HT-29 (cell line): ENCODE measurements at places on chromosomes 4 and X. TPM values are rescaled to one million over a fixed set of nuclear protein-coding genes. Genes with fewer than 3 reads are reported as not detected.

UGT8 gene
- total RNA-seq = 36.0 and 36.2 TPM in 2 replicates

GRCh38 chr4:146465628-146466027 lies 56.1 kb downstream of the SLC10A7 start:
- no peak for DNase-seq

GRCh38 chr4:38157592-38157991 lies 197.4 kb downstream of the PTTG2 start:
- DNase-seq = no peak

DNA sequence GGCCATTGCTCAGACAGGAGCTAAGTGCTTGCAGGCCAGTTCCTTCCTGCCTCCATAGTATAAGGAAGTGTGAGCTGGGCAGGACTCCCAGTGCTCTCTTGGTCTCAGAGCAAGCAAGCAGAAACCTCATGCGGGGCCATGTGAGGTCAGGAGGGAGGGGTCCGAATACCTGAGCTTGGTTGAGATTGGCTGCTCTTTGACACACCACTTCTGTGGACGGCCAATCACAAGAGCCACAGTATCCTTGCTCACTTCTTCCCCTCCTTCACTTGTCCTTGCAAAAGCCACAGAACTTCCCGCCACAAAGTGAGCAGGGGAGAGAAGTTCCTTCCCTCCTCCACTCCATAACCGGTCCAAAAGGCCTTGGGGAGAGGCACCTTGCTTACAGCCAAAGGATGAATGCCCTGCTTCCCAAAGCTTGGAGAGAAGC lies 56.7 kb downstream of the PRPS1 start:
- DNase-seq = peak; percentile 59

GRCh38 chr4:137422666-137423065 lies 109.6 kb downstream of the PCDH18 start:
- no peak for DNase-seq

ATP2B3 gene
- not detected in 2 replicates for total RNA-seq
